ENCODE measurements at places on chromosomes 16 and 17.
A peak's percentile ranks its signal among the peaks of the same experiment; 100 is the strongest.

DNA sequence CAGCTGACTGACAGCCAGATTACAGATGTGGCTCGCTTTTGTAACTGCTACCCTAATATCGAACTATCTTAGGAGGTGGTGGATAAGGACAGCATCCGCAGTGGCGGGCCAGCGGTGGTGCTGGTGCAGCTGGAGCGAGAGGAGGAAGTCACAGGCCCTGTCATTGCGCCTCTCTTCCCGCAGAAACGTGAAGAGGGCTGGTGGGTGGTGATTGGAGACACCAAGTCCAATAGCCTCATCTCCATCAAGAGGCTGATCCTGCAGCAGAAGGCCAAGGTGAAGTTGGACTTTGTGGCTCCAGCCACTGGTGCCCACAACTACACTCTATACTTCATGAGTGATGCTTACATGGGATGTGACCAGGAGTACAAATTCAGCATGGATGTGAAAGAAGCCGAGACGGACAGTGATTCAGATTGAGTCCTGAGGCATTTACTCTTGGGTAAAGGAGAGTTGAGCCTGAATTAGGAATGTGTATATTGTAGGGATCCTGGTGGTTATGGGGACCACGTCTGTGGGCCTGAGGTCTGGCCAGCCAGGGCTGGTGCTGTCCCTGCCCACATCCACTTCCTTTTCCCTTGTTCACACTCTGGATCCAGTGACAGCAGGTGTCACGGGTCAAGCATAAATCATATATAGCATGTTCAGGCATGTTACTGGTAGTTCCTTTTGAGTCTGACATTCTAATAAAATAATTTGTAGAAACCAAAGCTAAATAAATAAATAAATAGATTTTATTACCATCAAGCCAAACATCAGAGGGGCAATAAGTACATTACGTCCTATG, 89.0 kb upstream of the SMURF2 start:
- no peak for DNase-seq

DNA sequence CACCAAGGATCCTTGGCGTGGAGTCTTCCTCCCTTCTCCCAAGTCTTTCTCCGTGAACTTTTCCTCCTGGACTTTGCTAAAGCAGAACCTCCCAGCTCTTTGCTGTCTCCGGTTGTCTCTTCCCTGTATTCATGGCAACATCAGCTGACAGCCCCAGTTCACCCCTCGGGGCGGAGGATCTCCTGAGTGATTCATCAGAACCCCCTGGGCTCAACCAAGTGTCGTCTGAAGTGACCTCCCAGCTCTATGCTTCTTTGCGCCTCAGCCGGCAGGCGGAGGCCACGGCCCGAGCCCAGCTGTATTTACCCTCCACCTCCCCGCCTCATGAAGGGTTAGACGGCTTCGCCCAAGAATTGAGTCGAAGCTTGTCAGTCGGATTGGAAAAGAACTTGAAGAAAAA, 943 bp downstream of the CNTROB start:
- no peak for DNase-seq

DNA sequence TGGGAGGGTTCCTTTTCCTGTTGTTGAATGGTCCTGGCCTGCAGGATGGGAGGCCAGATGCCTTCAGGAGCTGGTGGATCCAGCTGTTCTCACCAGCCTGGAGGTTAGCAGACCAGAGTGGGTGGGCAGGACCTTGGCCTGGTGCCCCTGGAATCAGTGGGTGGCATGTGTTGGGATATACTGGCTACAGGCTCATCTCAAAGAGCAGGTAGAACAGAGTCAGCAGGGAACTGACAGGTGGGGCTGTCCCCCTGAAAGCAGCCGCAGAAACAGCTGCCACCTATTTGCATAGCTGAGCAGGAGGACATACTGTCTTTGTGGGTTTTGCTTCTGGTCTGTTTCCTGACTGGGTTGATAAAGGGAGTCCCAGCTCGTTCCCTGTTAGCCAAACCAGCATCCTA, 144.1 kb downstream of the RAB11FIP4 start:
- DNase-seq: peak; percentile 6

DNA sequence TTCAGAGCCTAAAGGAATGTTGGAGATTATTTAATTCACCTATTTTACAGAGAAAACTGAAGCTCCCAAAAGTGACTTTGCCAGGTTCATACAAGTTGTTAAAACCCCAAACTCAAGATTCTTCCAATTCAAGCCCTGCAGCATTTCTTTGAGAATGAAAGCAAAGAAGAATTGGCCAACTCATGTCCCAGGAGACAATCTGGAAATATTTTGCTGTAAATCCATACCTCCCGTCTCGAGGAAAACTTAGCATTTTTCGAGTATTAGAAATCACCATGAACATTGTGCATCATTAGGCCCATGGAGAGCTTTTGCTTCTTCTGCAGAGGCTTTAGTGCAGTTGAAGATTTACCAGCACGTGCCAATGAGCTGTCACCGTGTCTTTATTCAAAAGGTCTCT, 176.4 kb upstream of the KCNJ16 start:
- DNase-seq: no peak

DNA sequence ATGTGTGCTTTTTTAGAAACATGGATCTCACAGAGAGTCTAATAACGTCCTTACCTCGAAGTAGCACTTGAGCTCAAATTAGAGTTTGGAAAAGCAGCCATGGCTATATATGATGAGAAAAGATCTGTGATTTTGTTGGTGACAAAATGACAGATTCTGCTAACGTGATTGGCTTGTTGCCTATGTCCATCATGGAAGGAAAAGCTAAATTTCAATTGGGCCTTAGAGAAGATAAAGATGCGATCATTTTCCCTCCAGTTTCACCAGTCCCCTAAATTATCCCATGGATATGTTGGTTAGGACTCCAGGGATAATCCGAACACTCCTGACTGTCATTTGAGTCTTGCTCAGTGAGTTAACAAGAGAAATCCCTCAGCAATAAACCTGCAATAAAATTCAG, 175.8 kb downstream of the C16orf95 start:
- no peak for DNase-seq

DNA sequence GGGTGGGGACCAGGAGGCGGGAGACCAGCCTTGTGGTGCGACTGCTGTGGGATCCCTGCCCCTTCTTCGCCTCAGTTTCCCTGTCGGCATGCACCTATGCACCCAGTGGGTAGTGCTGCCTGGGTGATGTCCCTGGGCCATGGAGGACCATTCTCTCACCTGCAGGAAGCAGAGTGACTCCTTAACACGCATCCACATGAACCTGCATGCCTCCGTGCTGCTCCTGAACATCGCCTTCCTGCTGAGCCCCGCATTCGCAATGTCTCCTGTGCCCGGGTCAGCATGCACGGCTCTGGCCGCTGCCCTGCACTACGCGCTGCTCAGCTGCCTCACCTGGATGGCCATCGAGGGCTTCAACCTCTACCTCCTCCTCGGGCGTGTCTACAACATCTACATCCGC, 25.2 kb downstream of the ADGRG5 start:
- no peak for DNase-seq

DNA sequence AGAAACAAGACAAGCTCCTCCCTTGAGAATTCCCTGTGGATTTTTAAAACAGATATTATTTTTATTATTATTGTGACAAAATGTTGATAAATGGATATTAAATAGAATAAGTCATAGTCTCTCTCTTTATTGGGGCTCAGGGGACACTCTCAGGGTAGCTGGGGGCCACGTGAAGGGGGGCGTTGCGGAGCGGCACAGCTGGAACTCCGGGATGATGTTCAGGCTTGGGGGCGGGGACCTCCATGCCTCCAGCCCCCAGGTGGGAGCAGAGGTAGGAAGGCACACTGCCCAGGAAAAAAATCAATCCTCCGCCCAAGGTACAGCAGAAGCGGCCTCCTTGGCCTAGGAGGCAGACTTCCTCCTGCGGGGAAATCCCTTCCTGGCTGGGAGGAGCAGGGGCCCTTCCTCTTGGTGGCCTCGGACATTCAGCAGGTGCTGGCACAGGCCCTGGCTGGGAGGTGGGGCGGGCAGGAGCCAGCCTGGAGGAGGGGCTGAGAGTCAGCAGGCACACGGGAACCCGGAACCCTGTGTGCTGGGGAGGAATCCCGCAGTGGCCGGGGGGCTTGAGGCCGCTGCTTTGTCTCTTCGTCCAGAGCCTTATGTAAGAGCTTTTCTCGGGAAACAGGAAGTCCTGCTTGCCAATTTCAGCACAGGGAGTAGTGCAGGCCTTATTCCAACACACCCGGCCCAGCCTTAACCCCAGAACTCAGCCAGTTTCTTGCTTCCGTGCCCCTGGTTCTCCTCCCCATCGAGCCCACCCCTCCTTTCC, 591 bp upstream of the TNFSF13 start:
- DNase-seq: peak; percentile 56

DNA sequence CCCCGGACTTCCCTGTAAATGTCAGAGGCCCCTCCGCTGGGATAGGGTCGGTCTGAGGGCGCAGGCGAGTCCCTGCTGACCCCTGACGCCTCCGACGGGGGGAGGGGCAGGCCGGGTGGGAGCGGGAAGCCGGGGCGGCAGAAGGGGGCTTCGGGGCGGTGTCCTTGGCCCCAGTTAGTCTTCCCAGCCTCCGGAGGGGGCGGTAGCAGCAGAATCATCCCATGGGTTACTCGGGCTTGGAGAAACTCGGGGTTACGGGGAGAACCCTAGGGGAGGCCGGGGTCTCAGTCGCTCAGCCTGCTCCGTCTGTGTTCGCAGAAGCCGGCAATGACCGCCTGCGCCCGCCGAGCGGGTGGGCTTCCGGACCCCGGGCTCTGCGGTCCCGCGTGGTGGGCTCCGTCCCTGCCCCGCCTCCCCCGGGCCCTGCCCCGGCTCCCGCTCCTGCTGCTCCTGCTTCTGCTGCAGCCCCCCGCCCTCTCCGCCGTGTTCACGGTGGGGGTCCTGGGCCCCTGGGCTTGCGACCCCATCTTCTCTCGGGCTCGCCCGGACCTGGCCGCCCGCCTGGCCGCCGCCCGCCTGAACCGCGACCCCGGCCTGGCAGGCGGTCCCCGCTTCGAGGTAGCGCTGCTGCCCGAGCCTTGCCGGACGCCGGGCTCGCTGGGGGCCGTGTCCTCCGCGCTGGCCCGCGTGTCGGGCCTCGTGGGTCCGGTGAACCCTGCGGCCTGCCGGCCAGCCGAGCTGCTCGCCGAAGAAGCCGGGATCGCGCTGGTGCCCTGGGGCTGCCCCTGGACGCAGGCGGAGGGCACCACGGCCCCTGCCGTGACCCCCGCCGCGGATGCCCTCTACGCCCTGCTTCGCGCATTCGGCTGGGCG, 542 bp downstream of the GUCY2D start:
- DNase-seq: no peak

DNA sequence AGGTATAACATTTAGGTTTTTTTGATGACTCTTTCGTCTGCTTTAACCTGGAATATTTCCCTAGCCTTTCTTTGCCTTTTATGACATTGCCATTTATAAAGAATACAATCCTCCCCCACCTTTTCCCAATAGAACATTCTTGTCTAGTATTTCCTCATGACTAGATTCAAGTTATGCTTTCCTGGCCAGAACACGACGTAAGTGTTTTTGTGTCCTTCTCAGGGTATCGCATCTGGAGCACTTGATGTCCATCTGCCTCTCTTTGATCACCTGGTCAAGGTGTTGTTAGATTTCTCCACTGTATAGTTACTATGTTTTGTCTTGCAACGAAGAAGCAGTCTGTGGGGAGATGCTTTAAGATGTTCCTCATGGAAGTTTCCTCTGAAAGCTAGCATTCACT, 87.4 kb downstream of the MSI2 start:
- DNase-seq: no peak

DNA sequence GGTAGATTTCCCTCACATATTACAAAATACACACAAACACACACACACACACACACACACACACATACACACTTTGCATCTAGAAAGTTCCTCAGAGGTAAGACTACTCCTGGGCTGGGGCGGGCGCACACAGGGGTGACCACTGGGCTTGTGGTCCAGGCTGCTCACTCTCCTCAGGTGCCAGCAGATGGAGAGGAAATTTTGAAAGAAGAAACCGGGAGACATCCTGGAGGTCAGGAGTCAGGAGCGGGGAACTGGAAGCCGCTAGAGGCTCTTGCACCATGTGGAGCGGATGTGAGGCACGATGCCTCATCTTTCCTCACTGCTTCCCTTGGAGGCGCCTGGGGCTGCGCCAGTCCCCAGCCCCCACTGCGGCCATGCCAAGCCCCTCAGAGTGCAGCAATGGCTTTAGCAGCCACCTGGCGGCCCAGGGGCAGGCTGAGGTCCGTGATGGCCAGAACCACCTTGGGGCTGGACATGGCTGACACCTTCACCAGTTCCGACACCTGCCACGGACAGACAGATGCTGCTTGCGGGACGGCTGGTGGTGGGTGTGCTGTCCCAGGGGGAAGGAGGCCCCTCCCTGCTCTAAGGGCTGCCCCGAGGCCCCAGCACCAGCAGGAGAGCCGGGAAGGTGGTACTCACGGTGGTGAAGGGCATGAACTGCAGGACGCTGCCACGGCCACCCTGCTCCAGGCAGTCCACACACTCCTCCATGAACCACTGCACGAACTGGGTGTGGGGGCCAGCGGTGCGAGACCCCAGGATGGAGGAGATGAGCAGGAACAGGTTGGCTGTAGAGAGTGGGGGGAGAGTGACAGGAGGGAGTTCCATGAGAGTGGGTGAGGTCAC, 4.1 kb downstream of the CSF3 start:
- DNase-seq: no peak

GRCh38 chr16:58096249-58096648, 32.9 kb downstream of the CFAP20 start:
- no peak for DNase-seq

- no peak for DNase-seq
These were observed 20.1 kb downstream of the TPSD1 start for GRCh38 chr16:1275791-1276579.

DNA sequence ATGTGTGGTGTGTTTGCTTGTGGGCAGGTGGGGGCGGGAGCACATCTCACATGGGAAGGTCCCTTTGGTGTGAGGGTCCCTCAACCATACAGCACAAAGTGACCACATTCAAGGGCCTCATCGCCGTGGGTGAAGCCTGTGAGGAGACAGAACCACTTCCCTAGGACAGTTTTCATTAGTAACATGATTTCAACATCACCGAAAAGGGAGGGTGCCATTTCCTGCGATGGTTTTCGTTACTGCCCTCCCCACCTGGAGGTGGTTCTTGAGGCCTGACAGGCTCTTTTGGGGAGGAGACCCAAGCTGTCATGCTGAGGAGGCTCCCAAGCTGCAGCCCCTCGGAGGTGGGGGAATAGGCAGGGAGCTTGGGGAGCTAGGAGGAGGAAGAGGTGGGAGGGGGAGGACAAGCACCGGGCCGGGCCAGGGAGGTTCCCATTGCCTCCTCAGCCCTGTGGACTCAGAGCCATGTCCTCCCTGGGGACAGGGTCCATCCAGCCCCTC, 9.5 kb downstream of the CD300LB start:
- DNase-seq: no peak

DNA sequence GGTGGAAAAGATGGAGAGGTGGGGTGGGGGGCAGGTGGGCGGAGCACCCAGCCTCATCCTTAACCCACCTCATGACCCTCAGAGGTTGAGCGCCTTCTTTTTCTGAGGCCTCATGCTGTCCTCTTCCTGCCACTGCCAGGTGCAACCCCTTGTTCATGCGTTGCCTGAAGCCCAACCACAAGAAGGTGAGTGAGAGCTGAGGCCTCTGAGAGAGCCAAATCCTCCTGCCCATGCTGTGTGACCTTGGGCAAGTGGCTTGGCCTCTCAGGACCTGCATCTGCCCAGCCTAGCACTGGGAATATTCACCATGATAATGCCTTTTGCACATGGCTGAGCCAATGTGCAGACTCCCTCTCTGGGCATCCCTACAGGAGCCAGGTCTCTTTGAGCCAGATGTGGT, 32.1 kb downstream of the MYO15A start:
- DNase-seq: no peak
